Activated CD4-positive, alpha-beta T cell treated with anti-CD3 and anti-CD28 coated beads, Interleukin-2, amount 50 U/mL, for 16 hours (primary cell): ENCODE measurements at places on chromosomes 11 and 22.

GRCh38 chr11:11857769-11858168 lies 16.0 kb downstream of the USP47 start:
- no peak for DNase-seq

DNA sequence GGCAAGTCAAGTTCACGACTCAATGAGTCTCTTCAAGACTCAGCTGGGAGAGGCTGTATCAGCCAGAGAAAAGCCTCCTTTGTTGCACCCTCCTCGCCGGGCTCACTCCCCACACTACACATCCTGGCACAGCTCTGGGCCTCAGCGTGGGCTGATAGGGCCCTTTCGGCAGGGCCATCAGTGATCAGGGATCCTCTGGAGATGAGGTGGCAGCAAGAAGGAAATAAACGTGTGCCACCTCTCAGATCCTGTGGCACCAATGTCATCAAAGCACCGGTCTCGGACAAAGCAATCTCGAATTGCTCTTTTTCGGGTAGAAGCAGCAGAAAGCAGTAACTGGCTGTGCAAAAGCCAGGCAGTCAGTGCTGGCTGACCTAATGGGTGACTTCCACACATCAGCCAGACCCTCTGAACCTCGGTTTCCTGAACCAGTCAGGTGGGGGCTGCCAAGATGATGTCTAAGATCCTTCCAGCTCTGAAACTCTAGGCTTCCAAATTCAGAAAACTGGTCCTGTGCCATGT lies 2.1 kb downstream of the EHD1 start:
- DNase-seq = peak; percentile 66

DNA sequence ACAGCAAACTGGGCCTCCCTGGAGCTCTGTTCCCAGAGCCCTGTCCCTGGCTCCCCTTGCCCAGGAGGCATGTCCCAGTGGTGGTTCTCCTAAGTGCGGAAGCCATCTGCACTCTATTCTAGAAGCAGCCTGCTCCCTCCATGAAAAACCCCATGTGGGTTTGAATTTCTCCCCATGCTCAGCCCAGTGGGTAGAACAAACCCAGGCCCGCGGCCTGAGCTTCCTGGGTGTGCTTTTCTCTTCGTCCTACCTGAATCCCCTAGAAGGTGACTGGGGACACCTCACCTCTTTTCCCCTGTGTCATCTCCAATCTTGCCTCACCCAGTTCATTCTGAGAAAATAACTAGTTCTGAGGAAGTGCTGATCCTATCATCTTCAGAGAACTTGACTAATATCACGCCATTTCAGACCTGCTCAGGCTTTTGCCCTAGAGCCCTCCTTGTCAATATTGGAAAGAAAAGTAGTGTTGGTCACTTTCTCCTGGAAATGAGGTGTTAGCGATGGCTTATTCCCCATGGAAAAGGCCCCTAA lies 15.9 kb downstream of the IL10RA start:
- peak; percentile 94 for DNase-seq

- no peak for DNase-seq
Measured at GRCh38 chr22:23789121-23789520, 2.4 kb downstream of the SMARCB1 start.

GRCh38 chr11:71542879-71543777 lies 5.1 kb upstream of the KRTAP5-9 start:
- peak; percentile 26 for DNase-seq

GRCh38 chr11:44752713-44753112 lies 26.0 kb downstream of the TSPAN18 start:
- no peak for DNase-seq

DNA sequence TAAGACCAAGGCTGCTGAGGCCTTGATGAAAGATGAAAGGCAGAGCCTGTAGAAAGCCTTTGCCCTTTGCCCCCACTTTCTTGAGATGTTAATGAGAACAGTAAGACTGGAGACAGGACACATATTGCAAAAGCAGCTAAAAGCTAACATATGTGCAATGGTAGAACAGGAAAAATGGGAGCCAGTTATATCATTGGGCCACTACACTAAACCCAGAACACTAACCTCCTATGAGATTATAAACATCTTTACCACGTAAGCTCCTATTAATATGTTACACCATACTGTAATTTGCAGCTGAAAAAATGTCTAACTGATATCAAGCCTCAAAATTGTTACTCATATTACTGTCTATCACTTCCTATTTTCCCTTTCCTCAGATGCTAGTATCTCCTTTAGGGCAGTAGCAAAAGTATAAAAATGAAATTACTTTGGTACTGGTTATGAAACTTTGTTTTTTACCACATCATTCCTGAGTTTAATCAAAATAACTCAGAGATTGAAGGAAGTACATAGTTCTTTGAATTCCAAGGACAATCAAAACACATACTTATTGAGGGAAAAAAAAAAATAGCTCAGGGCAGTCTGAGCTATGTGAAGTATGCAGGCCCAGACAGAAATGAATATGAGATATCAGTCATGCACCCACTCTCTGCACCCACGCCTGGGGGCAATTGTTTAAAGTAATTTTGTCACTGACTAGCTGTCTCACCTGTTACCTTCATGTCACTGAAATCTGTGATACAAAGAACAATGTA lies 9.1 kb downstream of the HPS5 start:
- DNase-seq = no peak

DNA sequence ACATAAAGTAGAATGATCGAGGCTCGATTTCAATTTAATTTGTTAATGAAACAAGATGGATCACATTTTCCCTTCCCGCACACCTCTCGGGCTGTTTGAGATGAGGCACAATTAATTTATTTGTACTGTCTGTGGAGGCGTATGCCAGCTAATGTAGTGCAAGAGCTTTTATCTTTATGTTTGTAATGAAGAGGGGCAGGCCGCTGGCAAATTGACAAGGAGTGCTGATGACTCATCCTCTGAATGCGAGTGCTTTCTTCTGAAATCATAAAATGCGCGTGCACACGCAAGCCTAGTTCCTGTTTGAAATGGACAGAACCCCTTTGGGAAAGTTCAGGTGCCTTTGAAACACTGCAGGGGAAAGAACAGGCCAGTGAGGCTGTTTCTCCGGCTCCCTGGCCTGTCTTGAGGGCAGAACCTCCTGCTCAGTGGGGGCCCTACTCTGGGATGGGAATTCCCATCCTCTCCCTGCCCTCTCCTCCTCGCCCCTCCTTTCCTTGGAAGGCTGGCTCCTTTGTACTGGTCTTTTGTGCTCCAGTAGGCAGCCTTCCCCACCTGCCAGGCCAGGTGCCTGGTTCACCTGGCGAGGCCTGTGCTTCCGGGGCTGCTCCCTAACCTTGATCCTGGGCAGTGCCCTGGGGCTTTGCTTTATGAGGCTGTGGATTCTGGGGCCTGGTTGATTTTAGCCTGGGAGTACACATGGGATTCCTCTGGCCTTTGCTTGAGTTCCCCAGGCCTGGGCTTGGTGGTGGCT lies 50.3 kb downstream of the TEAD1 start:
- DNase-seq = peak; percentile 22

GRCh38 chr11:60375316-60375715 lies 3.0 kb upstream of the MS4A7 start:
- no peak for DNase-seq

- no peak for DNase-seq
Measured at GRCh38 chr11:70242885-70243284, 27.6 kb upstream of the PPFIA1 start.

DNA sequence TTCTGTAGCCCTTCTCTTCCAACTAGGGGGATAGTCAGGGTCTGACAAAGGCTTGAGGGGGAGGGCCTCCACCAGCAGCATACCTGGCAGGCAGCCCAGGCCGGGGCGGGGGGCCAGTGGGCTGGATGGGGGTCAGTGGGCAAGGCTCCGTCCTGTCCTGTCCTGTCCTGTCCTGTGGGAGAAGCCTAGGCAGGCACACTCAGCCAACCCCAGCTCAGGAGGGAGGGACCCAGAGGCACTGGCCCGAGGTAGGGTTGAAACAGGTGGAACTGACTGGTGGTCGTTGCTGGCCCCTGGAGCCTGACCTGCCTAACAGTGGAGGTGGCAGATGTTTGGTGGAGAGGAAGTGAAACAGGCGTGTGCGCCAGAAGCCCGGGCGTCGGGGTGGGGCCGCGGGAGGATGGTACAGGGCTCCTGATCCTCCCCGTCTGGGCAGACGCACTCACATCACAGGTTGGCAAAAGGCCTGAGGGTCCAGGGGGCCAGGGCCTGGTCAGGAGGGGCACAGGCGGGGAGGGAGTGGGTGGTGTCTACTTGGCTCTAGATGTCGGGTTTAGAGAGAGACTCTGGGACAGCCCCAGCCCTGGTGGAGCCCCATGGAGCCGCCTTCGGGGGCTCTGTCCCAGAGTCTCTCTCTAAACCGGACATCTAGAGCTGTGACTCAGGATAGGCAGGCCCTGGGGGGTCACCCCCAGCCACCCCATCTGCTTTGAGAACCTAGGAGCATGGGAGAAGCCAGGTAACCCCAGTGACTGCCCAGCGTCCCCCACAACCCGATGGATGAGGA lies 32.5 kb upstream of the GRAMD4 start:
- DNase-seq = peak; percentile 25
